ENCODE measurements at places on chromosomes 4 and X.

DNA sequence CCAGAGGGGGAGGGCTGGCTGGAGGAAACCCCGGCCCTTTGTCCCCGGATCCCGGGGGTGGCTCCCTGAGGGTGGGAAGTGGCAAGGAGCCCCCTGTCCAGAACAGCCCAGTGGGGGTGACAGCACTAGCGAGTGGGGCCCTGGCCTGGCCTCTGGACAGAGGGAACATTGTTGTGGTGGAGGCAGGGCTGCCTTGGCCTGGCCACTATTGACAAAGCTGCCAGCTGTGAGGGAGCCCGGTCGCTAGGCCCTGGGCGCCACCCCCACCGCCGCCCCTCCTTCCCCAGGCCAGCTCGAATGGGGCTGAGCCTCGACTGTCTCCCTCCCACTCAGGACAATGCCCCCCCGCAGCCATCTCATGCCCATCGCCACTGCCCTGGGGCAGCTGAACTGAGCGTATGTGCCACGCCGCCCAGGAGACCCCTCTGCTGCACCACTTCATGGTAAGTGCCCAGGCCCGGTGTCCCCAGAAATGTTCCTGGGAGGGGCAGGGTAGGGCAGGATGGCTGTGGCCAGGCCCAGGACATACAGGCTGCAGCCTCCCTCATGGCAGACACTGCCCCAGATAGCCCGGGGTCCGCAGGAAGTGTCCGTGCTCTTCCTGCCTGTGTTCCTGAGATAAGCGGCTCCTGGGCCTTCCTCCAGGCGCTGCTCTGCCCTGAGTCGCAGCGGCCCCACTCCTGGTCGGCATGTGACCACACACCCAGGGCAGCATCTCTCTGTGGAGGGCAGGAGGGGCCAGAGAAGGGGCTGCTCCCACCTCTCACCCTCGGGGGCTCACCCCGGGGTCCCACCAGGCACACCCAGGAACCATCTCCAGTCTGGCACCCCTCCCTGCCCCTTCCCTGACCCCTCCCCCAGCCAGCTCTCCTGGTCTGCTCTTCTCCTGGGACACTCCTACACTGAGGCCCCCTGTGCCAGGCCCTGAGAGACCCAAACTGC is 1.4 kb downstream of the PLXNB3 start:
- no peak for DNase-seq

GRCh38 chr4:179328627-179329026 is 1886.4 kb upstream of the AGA start:
- no peak for DNase-seq

DNA sequence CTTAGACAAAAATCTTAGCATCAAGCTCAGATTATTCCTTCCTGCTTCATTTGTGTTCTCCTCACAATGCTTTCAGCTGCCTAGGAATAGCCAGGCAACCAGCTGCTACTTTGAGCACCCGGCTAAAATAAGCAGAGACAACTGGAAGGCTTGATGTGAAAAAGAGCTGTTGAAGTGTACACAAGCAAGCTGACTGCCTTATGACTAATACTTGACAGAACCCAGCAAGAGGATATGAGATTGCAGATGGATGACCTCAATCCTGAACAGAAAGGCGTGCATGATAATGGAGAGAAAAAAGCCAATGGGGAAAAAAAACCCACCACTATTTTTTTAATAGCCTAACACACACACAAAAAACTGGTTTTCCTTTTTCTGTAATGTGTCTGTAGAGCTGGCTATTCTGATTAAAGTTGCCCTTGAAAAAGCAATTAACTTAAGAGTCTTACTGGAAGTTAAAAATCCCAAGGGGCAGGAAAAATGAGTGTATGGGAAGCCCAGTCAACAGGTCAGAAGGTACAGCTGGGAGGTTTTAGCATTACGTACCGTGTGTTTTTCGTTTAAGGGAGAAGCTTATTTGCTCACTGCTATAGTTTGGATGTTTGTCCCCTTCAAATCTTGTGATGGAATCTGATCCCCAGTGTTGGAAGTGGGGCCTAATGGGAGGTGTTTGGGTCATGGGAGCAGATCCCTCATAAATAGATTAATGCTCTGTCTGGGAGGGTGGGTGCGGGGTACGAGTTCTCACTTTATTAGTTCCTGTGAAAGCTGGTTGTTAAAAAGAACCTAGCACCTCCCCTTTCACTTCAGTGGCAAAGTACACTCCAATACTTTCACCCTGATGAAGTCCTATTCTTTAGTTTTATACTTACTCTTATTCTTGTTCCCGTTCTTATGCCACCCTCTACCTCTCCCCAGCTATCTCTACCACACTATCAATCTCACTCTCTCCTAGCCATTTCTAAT is 37.1 kb upstream of the HERC6 start:
- DNase-seq, result no peak

- DNase-seq, result no peak
These were observed 514.5 kb downstream of the INPP4B start for GRCh38 chr4:142331646-142332045.

- DNase-seq, result no peak
These were observed 406.1 kb upstream of the TRAM1L1 start for GRCh38 chr4:117491516-117491915.

DNA sequence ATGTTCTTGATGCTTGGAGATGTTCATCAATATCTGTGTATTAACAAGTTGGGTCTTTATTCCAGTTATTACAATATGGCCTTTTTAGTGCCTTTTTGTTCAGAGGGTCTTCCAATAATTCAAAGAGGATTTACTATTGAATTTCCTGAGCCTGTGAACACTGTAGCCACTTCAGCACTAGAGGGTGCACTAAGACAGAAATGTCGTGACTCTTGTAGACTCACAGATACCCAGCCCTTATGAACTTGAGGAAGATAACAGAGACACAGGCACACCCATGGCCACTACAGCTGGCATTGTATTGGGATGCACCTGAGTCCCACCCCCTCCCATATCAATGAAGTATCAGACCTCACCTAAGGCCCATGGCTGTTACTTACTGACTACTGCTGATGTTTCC is 54.4 kb upstream of the ACTRT1 start:
- DNase-seq, result no peak

DNA sequence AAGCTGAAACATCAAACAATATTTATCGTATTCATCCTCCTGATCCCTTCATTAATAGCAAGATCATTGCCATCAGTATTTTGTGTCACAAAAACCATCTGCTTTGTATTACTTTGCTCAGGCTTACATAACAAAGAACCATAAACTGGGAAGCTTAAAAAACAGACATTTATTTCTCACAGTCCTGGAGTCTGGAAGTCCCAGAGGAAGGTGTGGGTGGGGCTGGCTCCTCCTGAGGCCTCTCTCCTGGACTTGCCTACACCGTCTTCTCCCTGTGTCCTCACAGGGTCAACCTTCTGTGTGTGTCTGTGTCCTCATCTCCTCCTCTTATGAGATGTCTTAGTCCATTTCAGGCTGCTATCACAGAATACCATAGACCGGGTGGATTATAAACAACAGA is 61.3 kb upstream of the MXRA5 start:
- DNase-seq, result no peak

DNA sequence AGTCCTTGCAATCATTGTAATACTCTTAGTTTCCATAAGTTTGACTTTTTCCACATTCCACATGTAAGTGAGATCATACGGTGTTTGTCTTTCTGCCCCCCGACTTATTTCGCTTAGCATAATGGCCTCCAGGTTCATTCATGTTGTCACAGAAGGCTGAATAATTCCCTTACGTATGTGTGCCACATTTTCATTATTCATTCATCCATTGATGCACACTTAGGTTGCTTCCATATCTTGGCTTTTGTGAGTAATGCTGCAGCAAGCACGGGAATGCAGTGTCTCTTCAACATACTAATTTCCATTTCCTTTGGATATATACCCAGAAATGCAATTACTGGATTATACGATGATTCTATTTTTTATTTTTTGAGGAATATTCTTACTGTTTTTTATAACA is 22.0 kb upstream of the VEGFC start:
- no peak for DNase-seq

GRCh38 chr4:123568936-123569335 is 172.3 kb downstream of the SPRY1 start:
- no peak for DNase-seq

DNA sequence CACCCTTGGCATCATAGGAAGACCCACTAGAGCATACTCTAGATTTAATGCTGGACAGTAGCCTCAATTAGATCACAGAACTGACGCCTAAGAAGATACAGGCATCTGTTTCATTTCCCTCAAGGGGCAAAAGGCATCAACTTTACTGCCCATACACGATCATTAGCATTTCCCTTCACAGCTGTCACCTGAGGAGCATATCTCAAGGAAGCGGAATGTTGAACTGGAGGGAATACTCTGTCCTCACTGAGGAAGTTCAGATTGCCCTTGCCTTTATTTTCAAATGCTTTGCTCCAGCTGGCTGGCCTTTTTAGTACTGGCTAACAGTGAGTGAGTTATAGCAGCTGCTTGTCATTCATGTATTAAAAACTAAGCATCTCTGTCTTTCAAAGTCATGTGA is 508.4 kb upstream of the GALNT7 start:
- DNase-seq, result no peak

DNA sequence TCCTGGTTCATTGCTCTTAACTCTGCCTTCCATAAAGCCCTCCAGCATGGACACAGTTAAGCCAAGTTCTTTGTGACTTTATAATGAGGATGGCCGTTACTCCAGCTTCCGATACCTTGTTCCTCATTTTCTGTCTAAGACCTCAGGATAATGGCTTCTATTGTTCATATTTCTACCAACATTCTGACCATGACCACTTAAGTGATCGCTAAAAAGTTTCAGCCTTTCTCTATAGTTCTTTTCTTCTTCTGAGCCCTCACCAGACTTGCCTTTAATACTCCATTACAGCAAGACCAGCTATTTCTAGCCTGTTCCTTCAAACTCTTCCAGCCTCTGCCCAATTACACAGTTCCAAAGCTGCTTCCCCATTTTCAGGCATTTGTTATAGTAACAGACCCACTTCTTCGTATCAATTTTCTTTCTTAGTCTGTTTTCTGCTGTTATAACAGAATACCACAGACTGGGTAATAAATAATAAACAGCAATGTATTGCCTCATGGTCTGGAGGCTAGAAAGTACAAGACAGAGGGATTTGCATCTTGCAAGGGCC is 12.3 kb downstream of the RNF175 start:
- DNase-seq, result no peak

- no peak for DNase-seq
These were observed 1400.4 kb upstream of the PCDH7 start for GRCh38 chr4:29319663-29320340.

DNA sequence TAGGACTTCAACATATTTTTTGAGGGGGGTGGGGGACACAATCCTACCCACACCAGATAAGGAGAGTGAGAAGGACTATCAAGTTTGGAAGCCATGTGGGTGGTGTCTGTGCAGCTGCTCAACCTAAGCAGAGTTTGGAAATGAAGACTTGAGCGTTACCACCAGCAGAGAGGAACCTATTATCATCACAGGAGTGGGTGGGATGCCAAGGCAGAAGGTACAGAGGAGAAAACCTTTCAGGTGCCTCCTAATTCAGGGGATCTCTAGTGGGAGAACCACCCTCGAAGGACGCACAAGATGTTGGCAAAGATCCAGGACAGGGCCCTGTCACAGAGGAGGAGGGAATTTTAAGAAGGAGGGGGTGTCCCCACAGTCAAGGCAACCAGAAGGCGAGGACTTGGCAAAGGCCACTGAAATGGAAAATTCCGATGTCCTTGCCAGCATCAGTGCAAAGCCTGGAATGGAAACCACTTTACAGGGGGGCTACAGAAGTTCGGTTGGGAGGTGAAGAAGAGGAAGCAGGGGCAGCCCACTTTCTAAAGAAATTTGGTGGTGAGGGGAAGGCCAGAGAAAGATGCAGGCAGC is 8.4 kb upstream of the GPM6B start:
- no peak for DNase-seq

DNA sequence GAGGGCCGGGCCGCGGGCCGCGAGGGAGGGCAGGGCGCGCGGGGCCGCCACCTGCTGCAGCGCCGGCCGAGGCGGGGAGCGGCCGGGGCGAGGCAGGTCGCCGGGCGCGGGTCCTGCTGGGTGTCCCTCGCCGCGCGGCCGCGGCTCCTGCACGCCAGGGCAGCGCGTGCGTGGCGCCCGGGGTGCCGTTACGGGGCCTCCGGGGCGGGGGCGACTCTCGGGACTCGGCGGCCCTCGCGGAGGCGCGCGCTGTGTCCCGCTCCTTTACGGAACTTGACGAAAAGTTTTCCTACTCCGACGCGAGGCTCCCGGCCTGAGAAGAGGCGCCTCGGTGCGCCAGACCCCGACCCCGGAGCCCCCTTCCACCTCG is 329 bp downstream of the TBC1D14 start:
- DNase-seq, result no peak

DNA sequence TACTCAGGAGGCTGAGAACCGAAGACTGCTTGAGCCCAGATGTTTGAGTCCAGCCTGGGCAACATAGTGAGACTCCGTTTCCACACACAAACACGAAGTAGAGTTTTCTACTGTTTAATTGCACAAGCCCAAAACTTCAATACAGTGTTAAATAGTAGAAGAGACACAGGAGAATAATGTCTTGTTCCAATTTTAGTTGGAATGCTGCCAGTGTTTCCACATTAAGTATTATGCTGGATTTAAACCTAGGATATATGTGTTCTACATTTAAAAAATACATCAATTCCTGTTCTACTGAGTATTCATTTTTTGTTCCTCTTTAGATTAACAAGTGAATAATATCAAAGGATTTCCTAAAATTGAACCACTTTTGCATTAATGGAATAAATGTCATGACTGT is 91.3 kb downstream of the LCORL start:
- DNase-seq, result no peak

DNA sequence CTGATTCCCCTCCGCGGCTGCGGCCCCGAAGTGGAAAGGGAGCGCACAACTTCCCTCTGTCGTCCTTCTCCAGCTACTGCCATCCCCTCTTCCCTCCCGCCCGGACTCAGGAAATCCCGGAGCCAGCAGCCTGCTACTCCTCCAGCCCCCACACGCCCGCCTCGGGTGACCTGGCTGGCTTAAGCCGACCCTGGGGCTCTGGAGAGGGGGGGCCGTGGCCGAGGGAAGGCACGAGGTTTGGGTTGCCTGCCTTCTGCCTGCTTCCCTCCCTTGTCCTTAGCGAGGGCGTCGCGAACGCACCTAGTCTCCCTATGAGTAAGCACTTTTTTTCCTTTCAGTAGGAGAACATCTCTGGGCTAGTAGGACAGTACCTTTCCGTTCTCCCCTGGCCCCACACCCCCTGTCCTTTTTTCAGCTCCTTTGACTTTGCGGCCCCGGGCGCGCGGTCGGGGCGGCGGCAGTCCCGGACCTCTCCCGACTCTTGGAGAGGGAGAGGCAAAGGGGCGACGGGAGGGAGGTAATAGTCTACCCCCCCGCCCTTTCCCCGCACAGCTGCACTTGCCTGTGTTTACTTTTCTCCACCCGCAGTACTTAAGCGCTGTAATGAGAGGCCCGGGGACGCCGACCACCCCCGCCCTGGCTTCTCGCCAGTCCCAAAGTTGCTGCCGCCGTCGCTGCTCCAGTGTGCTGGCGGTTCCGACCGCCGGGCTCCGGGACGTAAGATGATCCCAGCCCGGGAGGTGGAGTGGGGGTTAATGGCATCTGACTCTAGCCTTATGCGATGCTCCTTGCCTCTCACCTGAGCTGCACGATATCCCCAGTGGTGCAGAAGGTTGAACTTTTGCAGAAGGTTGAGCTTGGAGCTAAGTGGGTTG is 868 bp downstream of the PLS3 start:
- peak; percentile 69 for DNase-seq
